ENCODE measurements at places on chromosomes 3 and 15.

GRCh38 chr3:34035775-34036174, 237.3 kb downstream of the PDCD6IP start:
- DNase-seq, result no peak

DNA sequence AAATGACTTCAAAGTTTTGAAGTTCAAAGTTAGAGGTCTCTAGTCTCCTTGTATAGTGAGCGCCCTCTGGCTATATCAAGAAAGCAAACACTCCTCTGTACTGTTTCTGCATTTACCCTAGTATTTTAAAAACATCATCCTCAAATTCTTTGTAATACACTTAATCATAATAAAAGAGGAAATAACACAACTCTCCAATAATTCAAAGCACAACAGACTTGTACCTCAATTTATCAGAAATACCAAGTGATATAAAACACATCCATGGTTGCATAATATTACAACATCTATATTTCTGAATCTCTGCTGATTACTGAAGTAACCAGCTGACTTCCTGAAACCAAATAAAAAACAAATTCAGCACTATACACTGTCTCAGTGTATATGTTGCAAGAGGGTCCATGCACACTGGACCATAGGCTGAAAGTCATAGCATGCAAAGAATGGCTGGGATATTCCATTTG, 12.5 kb downstream of the PLOD2 start:
- no peak for DNase-seq

DNA sequence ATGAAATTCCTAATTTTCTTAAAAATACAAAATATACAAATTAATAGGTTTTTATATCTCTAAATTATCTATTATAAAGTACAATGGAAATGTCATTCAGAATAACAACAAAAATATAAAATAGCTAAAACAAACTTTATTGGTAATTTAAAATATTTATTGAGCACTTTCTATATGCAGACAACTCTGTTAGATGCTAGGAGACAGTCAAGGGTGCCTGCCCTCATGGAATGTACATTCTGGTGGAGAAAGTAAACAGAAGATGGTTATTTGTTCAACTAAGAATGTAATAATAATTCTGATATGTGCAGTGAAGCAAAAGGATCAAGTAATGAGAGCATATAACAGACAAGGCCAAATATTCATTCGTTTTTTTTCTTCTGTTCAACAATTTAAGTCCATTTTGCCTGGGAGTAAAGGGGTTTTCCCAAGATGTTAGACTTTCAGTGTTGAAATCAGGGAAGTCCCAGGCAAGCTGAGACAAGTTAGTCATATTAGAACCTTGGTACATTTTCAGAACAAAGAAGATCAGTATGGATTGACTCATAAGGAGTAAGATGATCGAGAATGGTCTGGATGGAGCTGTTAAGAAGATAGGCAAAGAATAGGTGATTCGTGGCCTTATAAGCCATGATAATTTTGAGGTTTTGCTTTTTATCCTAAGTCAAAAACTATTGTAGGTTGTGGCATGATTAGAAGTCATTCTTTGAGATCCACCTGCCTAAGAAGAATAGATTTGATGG, 150.2 kb upstream of the MLF1 start:
- no peak for DNase-seq

DNA sequence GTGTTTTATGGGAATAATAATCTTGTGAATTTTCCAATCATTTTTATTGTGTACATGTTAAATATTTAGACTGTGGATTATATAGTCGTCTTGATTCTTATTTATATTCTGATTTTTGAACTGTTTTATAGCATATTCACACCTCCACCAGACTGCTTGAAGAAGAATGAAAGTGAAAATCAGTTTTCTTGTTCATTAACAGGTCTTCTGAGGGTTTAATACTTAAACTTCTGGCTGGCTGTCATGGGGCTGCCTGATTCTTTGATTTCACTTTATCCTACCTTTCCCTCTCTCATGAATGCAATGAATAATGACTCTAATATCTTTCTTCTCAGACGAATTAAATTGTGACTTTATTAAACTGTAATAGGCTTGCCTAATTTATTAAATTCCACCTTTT, 56.2 kb downstream of the ATP2C1 start:
- DNase-seq, result no peak

DNA sequence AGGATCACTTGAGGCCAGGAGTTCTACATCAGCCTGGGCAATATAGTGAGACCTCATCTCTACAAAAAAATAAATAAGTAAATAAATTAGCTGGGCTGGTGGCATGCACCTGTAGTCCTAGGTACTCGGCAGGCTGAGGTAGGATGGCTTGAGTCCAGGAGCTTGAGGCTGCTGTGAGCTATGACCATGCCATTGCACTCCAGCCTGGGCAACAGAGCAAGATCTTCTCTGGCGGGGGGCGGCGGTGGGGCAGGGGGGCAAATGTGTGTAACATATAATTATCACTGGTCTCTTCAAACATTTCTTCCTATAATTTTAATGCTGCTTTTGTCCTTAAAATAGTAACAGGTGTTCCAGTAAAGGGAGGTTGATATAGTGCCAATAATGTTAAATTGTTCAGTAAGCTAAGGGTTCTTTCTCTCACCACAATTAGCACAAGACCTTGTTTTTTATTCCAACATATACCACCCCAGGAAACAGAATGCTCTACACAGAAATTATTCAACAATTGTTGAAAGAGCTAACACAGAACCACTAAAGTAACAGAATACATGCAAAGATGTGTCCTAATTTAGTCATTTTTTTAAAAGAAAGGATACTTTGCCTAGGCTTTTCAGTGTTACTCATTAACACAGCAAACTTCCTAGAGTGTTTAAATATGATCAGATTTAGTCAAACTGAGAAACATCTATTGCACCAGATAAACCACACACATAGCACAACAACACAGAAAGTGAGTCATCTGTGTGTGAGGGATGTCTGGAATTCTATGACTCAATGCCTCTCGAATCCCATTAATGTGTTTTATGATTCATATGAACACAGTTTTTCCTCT, 29.1 kb downstream of the ANKRD28 start:
- peak; percentile 38 for DNase-seq

- no peak for DNase-seq
These were observed 200.3 kb upstream of the ICE2 start for GRCh38 chr15:60679256-60679655.

DNA sequence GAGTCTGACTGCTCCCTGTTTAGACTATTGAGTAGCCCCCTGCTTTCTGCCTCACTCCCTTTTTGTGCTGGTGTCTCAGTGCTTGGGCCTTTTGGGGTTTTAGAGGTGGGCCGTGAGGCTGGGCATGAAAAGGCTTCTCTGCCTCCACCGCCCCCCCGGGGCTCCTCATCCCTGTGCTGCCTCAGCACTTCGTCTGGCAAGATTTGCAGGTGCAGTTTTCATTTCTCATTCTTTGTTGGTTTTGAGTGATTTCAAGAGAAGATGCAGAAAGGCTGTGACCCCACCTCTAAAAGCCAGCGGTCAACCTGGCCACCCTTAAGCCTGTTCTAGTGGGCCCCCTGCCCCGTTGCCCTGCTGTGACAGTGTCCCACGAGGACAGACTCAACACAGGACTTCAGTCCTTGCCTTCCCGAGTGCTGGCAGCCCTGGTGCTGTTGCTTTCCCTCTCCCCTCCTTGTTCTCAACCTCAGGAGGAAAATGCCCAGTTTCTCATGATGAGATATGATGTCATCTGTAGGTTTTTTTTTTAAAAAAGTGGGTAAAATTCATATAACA, 38.0 kb downstream of the APBA2 start:
- no peak for DNase-seq

- no peak for DNase-seq
These were observed 24.9 kb downstream of the LARS2 start for GRCh38 chr3:45413172-45413765.

DNA sequence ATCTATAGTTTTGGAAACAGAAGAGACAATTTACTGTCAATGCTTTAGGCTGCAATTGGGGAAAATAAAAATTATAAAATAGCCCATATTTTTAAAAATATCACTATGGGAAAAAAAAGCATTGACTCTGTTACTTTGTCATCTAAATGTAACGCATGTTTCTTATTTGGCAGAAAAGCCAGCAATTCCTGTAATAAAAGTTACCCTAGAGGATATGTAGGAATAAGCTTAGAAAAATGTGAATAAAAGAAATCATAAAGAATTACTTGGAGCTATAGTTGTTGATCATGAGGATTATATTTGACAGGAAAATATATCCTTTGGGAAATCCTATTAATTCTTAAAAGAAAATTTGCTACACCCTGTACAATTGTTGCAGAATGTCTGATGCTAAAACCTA, 515.4 kb upstream of the IL12A start:
- DNase-seq, result no peak

DNA sequence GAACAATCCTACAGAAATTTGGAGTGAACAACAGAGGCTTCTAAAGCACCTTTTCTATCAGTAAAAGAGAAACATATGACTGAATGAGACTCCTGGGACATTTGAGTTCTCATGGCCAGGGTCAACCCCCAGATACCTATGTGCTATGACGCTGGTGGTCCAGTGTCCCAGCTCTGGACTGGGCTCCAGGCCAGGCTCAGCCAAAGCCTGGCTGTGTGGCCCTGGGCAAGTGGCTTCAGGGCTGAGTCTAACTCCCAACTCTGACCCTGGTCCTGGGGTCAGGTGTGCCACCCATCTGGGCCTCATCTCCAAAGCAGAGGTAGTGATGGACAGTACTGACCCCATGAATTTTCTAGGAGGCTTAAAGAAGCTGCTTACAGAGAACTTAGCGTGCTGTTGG, 147.8 kb downstream of the FBLN2 start:
- DNase-seq, result no peak

All from NCI-H446 treated with DMSO at 0.1 percent for 48 hours (cell line).